ENCODE measurements at places on chromosomes 11 and 22.

GRCh38 chr22:44974454-44974853 is 35.4 kb downstream of the PHF21B start:
- DNase-seq, result no peak

DNA sequence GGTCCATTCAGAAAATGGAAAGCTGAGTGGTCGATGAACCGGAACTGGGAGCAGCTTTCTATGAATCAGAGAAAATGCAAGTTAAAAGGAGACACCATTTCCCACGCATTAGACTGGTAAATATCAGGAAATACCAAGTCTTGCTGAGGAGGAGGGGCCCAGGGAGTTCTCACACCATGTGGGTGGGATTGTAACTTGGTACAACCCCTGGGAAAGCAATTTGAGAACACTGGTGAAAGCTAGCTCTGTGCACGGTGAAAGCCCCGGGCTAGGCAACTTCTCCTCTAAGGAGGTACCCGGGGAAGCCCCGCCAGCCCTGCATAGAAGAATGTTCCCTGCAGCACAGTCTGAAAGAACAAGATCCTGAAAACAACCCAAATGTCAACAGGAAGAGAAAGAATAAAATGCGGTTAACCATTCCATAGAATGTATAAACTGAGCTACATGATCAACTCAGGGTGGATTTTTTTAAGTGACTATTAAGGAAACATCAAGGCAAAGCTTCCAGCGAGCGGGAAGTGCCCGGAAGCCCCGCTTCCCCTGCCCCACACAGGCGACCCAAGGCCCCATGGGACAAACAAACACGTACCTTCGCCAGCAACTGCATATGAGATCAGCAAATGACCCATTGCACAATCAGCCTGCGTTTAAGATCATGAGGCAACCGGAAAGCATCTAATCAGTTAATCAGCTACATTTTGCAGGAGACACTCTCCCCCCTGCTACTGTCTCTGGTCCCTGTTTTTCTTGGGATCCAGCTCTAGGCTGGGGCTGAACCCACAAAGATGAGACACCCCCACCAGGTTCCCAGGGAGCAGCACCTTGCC is 11.3 kb downstream of the SHANK2 start:
- no peak for DNase-seq

DNA sequence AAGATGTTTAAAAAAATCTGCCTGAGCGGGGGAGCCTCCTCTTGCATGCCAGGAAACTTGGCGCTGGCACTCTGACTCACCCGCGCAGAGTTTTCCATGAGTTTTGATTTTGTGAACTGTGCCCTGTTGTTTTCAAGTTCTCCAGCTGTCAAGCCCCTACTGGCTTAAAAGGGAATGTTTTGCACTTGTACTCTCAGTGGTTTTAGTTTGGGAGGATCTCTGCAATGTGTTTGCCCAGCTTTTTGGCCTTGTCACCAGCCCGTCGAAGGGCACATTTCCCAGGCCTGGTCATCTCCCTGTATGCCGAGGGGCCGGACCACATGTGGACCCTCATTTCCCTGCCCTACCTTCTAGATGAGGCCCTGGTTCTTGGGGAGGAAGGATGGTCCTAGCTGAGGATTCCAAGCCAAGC is 12.2 kb downstream of the MRGPRF start:
- DNase-seq, result no peak

- DNase-seq, result peak; percentile 61
Observed at GRCh38 chr11:46112961-46113607, 8.2 kb downstream of the PHF21A start.

DNA sequence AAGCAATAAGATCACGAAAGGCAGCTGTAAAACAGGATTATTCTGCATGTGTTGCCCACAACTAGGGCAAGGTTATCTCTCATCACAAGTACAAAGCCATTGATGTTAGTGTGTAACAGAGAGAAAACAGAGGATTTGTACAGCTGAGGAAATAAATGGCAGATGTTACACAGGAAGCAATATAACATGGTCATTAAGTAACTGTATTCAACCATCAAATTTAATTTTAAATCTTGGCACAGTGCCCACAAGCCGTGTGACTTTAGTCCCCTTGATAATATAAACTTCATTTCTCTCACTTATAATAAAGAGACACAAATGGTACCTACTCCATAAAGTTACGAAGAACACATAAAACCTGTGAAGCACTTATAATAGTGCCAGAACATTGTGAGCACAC is 17.3 kb downstream of the OR51E2 start:
- no peak for DNase-seq

- no peak for DNase-seq
Observed at GRCh38 chr11:33940538-33940815, 48.6 kb upstream of the LMO2 start.

DNA sequence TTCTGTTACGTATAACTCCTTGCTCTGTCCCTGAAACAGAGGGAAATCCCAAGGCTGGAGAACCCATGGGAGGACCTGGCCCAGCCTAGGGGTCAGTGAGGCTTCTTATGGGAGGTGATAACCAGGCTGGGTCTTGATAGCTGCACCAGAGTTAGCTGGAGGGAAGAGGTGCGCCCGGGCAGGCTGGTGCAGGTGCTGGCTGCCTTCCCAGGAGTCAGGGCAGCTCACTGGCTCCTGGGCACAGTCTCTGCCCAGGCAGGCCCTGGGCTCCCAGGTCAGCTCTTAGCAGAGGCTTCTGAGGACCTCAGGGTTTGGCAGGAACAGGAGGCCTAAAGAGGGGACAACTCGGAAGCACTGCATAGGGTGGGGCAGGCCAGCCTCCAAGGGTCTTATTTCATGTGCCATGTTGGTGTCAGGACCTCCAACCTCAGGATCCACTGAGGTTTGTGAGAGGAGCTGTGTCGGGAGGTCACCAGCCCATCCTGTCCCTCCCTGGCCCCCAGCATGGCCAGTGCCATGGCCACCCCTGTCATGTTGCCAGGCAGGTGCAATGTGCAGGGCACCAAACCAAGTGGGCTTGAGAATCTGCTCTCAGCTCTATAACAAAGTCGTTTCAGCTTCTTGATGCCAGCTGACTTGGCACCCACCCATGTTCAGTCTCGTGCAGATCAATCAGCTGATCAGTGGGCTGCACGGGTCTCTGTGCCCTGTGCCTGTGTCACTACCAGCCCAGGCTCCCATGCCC is 20.5 kb upstream of the CELSR1 start:
- no peak for DNase-seq

GRCh38 chr11:130592056-130592455 is 143.6 kb downstream of the ADAMTS15 start:
- no peak for DNase-seq
